Activated naive CD4-positive, alpha-beta T cell treated with Interleukin-2 at 50 U/mL for 16 hours (primary cell): ENCODE measurements at places on chromosomes 5 and 9.
A peak's percentile ranks its signal among the peaks of the same experiment; 100 is the strongest.

- no peak for DNase-seq
These were observed 202.0 kb upstream of the KLF9 start for GRCh38 chr9:70616228-70616990.

- DNase-seq: no peak
These were observed 37.6 kb downstream of the ANKRD33B start for GRCh38 chr5:10601246-10602030.

- DNase-seq: no peak
These were observed 41.6 kb downstream of the GABBR2 start for GRCh38 chr9:98667005-98667640.

DNA sequence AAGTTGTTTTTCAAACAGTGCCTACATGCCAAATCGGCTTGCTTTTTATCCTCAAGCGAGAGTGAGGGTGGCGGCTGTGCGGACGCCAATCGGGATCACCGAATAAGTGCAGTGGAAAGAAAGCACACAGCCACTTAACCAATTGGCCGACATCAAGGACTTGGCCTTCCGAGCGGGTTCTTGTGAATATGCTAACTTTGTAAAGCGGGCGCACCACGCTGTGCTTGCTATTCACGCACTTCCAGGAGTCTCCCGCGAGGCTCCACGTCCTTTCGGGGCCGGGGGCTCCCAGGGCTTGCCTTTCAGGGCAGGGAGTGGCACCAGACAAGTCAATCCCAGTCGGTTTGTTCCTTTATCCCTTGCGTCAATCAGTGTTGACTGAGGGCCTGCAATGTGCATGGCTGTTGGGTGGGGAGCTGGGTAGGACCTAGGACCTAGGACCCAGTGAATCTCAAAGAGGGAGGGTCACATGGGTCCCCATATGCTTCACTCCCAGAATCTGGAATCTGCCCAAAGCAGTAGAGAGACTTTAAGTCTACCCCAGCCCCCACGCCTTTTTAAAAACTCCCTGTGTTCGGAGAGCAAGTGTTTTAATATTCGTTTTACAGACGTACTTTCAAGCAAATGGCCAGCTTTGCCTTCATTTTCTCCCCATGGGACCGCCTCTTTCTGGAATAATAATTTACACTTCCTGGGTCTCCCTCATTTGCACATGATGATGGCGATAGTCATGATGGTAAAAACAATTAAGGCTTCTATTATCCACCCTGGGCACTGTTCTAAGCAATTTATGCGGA lies 2.0 kb upstream of the GCNT4 start:
- no peak for DNase-seq

- no peak for DNase-seq
These were observed 26.4 kb upstream of the PRRC2B start for GRCh38 chr9:131367450-131367849.

- no peak for DNase-seq
These were observed 323.4 kb downstream of the KDM4C start for GRCh38 chr9:7081065-7081600.

DNA sequence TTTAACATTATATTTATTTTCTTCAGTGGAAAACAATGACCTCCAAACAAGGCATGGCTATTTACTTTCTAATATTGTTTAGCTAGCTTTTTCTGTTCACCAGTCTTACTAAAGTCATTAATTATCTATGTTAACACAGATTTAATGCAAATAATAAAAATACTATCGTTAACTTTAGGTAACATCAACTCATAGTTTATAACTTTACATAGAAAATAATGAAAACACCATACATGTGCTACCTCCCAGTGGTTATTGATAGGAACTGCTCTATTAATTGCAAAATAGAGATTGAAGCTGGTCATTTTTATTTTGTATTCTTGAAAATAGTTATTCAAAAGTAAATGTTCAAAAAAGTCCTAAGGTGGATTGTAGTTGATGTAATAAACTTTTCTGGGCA lies 78.3 kb upstream of the HCN1 start:
- no peak for DNase-seq

DNA sequence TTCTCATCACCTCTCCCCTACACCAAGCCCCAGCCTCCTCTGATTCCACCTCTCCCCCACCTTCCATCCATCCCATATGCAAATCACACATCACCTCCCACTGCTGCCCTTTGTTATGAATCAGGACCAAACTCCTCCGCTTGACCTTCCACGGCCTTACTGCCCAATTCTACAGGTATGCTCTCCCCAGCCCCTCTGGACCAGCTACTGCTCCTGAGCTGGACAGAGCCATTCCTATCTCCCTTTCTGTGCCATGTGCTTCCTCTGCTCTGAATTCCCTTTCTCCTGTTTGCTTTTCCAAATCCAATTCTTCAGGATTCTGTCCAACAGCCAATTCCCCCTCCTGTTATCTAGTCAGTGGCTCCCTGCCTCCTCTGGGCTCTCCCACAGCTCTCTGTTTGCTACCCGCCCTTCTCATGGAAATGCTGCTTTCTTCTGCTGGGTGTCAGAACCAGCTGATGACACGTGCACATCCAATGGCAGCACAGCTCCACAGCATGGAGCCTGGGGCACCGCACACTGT lies 8.3 kb downstream of the FABP6 start:
- no peak for DNase-seq

DNA sequence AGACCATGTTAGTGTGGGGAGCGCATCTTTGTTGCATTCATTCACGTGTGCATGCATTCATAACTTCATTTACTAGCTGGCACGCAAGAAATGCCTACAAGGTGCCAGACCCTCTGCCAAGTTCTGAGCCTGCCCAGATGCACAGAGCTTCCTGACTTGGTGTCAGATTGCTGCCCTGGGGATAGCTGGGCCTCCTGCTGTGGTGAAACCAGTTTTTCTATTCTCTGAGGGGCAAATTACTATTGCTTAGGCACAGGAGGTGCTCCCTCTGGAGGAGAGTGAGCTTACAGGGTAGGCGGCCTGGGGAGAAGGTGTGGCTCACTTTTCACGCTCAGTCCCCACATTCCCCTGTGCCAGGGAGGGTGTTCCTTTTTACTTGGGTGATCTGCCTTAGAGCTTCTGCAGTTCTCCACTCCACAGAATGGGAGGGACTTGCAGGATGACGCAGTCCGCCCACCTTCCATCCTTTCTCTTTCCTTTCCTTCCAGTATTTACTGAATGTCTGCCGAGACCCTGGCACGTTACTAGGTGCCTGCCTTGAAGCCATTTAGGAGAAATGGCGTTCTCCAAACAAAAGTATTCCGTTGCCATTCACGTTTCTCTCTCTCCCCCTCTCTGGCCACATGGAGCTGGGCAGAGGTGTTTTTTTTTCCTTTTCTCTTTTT lies 27.9 kb upstream of the CTNNA1 start:
- DNase-seq: no peak

DNA sequence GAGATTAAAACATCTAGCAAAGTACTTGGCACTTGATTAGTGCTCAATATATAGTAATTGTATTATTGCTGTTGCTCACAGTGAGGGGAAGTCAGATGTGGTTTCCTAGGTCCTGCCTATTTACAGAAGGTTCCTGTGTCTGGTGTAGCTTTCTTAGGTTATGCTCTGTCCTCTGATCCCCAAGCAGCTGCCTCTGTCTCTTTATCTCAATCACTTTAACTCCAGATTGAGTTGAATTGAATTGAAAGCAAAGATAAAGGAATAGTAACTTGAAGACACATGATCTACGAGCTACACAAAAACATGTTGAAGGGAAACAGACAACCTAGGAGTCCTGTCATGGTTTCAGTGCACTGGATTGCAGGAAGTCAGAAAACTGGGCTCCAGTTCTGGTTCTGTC lies 113.9 kb upstream of the ADAMTSL1 start:
- no peak for DNase-seq

DNA sequence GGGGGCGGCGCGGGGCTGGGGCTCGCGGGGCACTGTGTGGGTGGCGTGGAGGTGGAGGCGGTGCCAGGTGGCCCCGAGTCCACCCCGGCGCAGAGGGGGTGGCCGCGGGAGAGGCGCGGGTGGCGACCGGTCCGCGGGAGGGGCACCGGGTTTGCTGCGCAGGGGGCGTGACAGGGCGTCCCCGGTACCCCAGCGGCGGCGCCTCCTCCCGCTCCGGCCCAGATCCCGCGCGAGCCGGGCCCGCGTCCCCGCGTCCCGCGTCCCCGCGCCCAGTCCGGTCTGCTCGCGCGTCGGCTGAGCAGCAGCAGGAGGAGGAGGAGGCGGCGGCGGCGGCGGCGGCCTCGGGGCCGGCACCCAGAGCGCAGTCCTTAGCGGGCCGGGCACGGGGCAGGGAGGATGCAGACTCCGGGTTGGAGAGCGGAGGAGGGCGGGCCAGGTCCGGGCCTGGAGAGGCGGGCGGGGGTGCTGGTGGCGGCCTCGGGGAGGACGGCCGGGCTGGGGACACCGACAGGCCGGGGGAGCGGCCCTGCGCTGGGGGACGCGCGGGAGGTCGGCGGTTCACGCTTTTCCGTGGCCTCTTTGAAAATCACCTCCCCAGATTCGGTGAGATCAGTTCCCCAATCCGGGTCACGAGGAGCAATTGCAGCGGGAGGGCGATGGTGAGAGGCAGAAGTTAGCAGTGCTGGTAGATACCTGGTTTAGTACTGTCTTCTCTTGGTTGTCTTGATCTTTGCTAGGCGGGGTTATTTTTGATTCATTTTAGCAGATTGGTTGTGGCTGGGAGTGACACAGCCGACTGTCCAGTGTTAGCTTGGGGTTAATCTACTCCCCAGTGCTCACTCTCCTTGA lies 1.7 kb downstream of the TRIO start:
- peak; percentile 16 for DNase-seq

GRCh38 chr9:68802525-68803015 lies 97.5 kb downstream of the PIP5K1B start:
- no peak for DNase-seq

- DNase-seq: peak; percentile 51
These were observed at the start of gene ARAP3 for GRCh38 chr5:141681695-141682641. ARAP3 (minus strand) TSS chr5:141682230; CDS start chr5:141680486, 1,744 bp downstream.

DNA sequence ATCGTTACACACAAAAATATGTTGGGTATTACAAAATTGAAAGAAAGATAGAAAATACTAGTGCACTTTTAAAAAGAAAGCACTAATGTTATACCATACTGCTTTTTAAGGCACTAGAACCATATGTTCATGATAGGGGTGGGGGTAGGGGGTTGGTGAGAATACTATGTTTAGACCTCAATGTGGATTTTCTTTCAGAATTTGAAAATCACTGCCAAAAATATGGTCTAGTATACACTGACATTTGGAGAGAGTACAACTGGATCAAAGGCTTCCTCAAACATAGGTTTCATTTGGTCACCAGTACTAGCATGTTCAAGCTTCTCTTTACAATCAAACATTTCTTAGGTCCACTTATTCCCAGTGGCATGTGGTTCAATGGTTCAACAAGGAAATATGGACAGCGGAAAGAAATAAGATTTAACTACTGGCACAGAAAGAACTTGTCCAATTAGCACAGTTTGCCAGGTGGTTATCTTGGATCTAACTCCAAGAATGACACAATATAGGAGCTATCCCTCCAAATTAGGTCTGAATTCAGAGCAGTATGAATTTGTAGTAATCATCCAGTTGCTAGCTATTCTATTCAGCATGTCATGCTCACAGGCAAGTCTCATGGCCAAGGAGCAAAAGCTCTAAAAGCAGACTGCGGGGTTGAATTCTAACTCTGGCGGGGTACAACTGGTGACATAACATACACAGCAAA lies 139.3 kb downstream of the SLC24A2 start:
- DNase-seq: no peak
